ENCODE measurements at places on chromosomes 6 and 20. TPM values are rescaled to one million over a fixed set of nuclear protein-coding genes. Genes with fewer than 3 reads are reported as not detected.

COL21A1 gene
- total RNA-seq, result 1.0 TPM

PANK2 gene
- total RNA-seq, result 52.4 TPM

GMPR gene
- total RNA-seq, result 4.9 TPM

RALGAPB gene
- total RNA-seq, result 41.4 TPM
